Stomach (tissue), 19 donors: ENCODE measurements at places on chromosomes 11 and 22.

DNA sequence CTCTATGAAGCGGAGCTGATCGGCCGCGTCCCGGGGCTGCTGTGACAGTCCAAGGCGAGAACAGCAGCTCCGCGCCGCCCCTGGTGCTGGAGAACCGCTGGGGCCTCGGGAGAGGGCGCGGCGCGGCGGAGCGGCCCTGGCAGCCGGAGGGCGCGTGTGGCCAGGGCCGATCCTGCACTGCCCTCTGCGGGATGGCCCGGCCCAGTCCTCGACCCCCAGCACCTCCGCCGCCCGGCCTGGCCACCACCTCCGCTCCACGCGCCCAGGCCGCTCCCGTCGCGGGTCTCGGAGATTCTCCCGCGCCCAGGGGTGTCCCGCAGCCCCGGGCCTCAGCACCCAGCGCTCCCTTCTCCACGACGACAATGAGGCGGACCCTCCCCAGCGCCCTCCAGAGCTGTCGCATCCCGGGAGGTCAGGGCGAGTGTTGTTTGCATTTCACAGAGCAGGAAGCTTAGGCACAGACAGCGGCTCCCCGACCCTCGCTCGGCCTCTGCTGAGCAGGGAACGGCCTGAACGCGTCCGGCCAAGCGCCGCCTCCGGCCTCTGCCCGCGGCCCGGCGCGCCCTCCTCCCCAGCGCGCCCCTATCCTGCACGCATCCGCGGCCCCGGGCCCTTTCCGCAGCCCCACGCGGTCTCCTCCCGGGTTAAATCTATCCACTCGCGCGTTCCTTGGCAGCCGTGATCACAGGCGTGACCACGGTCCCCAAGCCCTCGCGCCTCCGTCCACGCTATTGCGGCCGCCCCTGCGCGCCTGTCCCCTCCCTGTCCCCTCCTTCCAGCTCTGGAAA lies 109.7 kb downstream of the WNT7B start:
- peak; percentile 79 for DNase-seq

DNA sequence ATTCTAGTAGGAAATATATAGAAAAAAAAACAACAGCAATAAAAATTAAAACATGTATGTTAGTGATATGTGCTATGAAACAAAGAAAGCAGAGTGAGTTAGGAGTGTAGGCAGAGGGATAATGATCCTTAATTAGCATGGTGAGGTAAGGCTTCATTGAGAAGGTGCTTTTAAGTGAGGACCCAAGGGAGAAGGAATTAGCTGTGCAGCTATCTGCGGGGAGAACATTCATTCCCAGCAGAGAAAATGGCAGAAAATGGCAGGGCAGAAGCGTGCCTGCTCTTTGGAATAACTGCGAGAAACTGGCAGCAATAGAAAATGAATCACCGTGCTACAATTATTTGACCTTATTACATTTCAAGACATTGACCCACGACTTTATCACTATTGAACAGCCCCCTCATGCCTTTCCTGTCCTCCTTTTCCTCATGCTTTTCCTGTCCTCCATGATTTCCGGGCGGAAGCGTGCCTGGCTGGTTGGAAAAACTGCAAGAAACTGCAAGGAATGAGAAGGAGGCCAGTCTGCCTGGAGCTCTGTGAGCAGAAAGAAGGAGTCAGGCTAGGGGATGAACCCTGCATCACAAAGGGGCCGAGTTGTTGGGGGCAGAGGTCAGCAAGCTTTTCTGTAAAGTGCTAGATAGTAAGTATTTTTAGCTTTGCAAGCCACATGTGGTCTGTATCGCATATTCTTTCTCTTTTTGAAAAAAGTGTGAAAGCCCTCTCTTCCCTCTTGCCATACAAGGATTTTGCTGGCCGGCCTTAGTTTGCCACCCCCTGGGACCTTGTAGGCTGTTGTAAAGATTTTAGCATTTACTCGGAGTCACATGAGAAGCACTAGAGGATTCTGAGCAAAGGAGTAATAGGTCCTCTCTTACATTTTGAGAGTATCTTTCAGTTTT lies 37.1 kb upstream of the SWAP70 start:
- peak; percentile 38 for DNase-seq

- no peak for DNase-seq
Measured at GRCh38 chr11:32489464-32489863, 54.1 kb upstream of the WT1 start.

DNA sequence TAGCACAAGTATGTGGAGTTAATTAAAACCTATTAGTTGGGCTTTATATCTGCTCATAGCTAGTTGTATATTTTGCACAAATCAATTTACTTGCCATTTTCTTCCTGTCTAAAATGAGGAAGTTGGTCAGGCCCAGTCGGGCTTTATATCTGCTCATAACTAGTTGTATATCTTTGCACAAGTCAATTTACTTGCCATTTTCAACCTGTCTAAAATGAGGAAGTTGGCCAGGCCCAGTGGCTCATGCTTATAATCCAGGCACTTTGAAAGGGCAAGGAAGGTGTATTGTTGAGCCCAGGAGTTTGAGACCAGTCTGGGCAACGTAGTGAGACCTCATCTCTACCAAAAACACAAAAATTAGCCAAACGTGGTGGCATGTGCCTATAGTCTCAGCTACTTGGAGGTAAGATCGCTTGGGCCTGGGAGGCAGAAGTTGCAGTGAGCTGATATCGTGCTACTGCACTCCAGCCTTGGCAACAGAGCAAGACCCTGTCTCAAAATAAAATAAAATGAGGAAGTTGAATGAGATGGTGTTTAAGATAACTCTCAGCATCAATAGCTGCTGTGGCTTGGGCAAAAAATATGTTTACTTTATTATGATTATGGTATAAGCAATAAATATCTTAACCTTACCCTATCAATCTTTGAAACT lies 1558.6 kb upstream of the RAG2 start:
- no peak for DNase-seq

DNA sequence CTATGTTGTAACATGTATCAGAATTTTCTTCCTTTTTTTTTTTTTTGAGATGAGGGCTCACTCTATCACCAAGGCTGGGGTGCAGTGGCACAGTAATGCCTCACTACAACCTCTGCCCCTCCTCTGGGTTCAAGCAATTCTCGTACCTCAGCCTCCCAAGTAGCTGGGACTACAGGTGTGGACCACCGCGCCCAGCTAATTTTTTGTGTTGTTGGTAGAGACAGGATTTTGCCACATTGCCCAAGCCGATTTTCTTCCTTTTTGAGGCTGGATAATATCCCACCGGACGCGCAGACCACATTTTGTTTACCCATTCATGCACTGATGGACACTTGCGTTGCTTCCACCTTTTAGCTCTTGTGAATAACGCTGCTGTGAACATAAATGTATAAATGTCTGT lies 97.0 kb downstream of the BRD1 start:
- no peak for DNase-seq
